ENCODE measurements at places on chromosomes 4 and X. TPM values are rescaled to one million over a fixed set of nuclear protein-coding genes. Genes with fewer than 3 reads are reported as not detected.

The FOXP3 gene
- 0.13 TPM for total RNA-seq

The MAGEB1 gene
- total RNA-seq = not detected

DNA sequence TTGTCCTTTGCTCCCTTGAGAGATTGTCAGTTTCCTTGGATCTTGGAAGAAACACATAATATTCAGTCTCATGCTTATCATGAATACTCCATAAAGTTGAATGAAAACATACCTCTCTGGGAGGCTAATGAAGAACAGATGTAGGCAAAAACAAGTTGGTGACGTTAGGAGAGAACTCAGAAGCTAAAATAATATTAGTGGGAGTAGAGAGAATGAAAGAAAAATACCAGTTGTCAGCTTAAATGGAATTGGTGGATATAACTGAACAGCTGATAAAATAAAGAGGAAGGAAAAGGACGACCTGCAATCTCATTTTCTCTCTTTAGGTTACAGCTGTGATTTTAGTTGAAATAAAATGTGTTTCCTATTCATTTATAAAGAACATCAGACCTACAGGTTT, 124.8 kb downstream of the SNCA start:
- peak; percentile 85 for DNase-seq

The EIF4E gene
- total RNA-seq = 195 TPM

- no peak for DNase-seq
Observed at GRCh38 chr4:10530137-10530786, 73.0 kb upstream of the ZNF518B start.

- DNase-seq = no peak
Observed at GRCh38 chrX:150854856-150855255, 43.6 kb downstream of the CD99L2 start.

The GATA1 gene
- total RNA-seq = not detected

DNA sequence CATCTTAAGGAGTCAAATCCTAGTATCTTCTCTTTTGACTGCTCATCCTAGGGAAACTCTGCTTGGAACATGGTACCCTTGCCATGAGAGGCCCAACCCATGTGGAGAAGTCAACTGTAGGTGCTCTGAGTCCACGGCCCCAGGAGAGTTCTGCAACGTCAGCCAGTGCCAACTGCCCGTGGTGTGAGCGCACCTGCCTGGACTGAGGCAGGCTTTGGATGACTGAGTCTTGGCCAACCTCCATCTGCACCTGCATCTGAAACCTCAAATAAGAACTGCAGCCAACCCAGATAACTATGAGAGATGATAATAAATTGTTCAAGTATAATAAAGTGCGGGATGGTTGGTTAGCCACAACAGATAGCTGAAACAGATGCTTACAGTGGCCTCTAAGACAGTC, 772.0 kb downstream of the TRIML1 start:
- no peak for DNase-seq

The HMX1 gene
- total RNA-seq = not detected

The GAGE2A gene
- total RNA-seq = not detected

DNA sequence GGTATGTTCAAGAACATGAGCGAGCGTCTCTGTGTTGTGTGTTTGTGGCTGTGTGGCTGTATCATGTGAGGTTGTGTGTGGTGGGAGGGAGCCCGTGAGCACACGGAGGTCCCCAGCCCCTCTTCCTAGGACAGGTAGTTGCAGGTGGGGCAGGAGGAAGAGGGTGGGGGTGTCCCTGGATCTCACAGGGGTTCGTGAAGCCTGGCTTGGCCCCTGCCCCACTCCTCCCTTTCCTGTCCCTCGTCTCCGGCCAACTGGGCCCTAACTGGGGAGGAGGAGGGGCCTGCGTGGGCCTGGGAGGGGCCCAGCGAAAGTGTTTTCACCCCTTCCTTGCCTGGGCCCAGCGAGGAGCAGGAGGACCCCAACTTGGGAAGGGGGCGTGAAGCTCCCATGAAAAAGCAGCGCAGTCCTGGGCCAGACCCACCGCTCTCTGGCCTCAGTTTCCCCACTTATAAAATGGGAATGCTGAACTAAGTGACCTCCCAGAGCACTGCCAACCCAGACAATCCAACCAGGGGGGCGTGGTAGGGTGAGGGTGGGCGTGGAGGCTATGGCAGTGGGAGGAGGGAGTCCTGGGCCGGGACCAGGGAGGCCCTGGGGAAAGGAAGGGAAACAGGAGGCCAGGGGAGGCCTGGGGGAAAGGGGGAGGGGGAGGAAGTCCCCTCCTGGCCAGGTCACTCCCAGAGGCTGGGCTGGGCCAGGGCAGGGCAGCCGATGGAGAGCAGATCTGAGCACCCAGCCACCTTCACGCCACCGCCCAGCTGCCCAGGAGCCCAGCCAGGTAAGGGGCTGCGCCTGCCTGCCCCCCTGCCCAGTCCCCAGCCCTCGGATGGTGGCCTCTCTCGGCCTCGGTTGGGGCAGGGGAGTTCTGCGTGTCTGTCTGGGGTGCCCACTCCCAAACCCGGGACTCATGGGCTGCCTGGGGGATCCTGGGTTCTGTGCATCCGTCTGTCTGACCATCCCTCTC, at the start of gene AVPR2:
Gene AVPR2, plus strand, starts transcription at position 683 of the 967 bp plus-strand sequence. CDS start 473 bp downstream, outside the sequence.
- DNase-seq = no peak

DNA sequence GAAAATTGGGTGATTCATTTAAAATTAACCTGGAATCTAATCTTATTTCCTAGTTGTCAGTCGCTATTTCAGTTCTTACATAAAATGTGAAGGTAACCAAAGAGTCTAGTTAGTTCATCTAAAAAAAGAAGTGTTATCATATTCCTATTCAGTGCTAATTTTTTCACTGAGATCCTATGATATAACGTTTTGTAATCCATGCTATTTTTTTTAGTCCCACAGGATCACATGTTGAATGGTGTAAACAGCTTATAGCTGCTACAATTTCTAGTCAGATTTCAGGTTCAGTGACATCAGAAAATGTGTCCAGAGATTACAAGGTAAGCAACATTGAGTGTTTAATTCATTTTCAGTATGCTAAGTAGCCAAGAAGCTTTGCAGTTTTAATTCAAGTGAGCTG, 5.8 kb downstream of the MTMR1 start:
- no peak for DNase-seq

DNA sequence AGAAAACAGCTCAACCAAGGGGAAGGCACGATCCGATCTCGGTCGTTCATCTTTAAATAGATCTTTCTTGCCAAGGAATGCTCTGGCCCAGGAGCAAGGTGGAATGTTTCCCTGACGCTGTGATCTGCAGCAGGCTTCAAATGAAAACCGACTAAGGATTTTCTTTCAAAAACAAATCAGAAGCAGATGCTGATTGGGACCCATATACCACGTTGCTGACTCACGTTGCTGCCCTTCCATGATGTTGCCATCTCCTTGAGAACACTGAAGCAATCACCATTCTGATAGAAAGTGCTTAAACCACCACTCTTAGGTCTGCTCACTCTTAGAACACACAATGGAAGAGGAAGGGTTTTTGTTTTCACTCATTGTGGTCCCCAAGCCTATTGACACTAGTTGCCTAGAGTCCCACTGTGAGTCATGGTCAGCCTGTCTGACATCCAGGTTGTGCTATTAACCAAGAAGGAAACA, 26.1 kb downstream of the LAMTOR3 start:
- DNase-seq = peak; percentile 17

DNA sequence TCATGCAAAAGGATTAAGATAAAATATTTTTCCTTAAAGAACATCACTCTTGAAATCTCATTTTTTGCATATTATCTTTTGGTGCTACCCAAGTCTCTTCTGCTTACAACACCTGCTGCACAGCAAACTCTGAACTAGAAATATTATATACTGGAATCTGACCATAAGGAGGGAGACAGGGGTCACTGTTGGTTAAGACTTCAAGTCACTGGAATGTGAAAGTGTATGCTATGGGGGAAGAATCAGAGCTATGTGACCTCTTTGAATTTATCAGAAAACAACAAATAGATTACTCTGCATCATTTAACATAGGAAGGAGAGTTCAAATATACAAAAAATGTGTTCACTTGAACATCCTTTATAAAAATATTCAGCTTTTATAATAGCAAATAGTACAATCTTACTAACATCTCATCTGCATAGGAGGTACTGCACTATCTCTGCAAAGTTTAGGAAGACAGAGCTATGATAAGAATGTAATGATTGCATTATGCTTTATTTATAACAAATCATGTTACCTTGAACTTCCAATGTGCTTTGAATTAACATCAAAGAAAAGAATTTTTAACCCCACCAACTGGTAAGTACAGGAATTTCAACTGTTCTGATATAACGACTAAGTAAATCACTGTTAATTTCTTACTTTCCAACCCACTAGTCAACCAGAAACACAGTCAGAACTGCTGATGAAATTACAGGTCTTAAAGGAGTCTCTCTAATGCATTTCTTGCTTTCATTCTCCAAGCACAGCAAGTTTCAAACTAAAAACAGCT, 69.8 kb downstream of the ZNF827 start:
- DNase-seq = no peak

The FRAS1 gene
- total RNA-seq = 3.0 TPM

The RPGR gene
- total RNA-seq = 16.7 TPM

DNA sequence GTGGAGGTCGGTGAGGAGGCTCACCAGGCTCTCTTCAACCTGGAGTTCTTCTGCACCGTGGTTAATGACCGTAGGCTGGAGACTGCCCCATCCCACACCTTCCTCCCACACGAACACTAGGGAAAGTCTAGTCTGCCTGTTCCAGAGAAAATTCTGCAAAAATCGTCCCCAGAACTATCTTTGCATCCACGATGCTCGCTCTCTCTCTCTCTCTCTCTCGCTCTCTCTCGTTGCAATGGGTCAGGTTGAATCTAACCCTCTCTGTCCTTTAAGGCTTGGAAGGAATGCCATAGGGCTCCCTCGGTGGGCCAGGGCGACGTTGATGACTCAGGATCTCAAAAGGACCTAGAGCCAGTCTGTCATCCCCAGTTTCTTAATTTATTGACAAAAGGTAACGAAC, 111.4 kb downstream of the DCTD start:
- no peak for DNase-seq

The PNPLA4 gene
- total RNA-seq = not detected

The RAI2 gene
- 0.11 TPM for total RNA-seq

DNA sequence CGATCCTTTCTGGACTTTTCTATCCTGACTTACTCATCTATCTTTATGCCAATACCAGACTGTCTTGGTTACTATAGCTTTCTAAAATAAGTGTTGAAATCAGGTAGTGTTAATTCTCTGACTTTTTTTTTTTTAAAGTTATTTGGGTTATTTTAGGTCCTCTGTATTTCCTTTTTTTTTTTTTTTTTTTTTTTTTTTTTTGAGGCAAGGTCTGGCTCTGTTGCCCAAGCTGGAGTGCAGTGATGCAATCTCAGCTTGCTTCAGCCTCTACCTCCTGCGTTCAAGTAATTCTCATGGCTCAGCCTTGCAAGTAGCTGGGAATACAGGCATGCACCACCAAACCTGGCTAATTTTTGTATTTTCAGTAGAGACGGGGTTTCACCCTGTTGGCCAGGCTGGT, 2.8 kb upstream of the NELFA start:
- DNase-seq = no peak

The KLF8 gene
- total RNA-seq = 2.2 TPM

All from LHCN-M2 (cell line).